Ureter (tissue), 1 donor: ENCODE measurements at places on chromosomes 11 and 22. TPM values are rescaled to one million over a fixed set of nuclear protein-coding genes. Genes with fewer than 3 reads are reported as not detected.

KRTAP5-10 gene
- total RNA-seq = 2.9 TPM

ZBTB16 gene
- 166 TPM for total RNA-seq

CST6 gene
- 1.1 TPM for total RNA-seq

LSP1 gene
- 47.4 TPM for total RNA-seq

KCNE3 gene
- 5.9 TPM for total RNA-seq

COMMD9 gene
- total RNA-seq = 55.9 TPM

APLP2 gene
- total RNA-seq = 318 TPM

AKIP1 gene
- total RNA-seq = 17.7 TPM

CCDC15 gene
- total RNA-seq = 2.2 TPM

MPPED2 gene
- total RNA-seq = 77.2 TPM

ANGPTL5 gene
- total RNA-seq = not detected

DEFB108B gene
- total RNA-seq = not detected

CEND1 gene
- total RNA-seq = 0.23 TPM

TNNI2 gene
- 45.0 TPM for total RNA-seq

CTSW gene
- total RNA-seq = 5.7 TPM

CHST1 gene
- 0.81 TPM for total RNA-seq

PDE3B gene
- total RNA-seq = 35.9 TPM

SLN gene
- total RNA-seq = 0.57 TPM

TMPRSS6 gene
- total RNA-seq = 0.31 TPM

MPZL3 gene
- total RNA-seq = 7.9 TPM

TBC1D10A gene
- total RNA-seq = 40.0 TPM

GGT5 gene
- total RNA-seq = 58.2 TPM

SOX6 gene
- 6.4 TPM for total RNA-seq

RASD2 gene
- total RNA-seq = 8.7 TPM

CNIH2 gene
- total RNA-seq = 2.2 TPM

PATE4 gene
- not detected for total RNA-seq

GPR83 gene
- total RNA-seq = not detected

TST gene
- 53.4 TPM for total RNA-seq

RAD9A gene
- total RNA-seq = 26.1 TPM

LARGE1 gene
- 81.6 TPM for total RNA-seq

LINC01488 gene
- total RNA-seq = not detected

IFT27 gene
- 41.2 TPM for total RNA-seq

OR6Q1 gene
- not detected for total RNA-seq

SERGEF gene
- 46.4 TPM for total RNA-seq

NRIP3 gene
- 2.4 TPM for total RNA-seq

HEPN1 gene
- not detected for total RNA-seq

RCOR2 gene
- 2.0 TPM for total RNA-seq

CSNK2A3 gene
- total RNA-seq = 2.1 TPM

TRIM48 gene
- total RNA-seq = not detected

EIF3L gene
- total RNA-seq = 544 TPM

PRG3 gene
- not detected for total RNA-seq

CRYAB gene
- 106 TPM for total RNA-seq

TRIM29 gene
- 192 TPM for total RNA-seq

OR2AG1 gene
- total RNA-seq = not detected

SCN3B gene
- total RNA-seq = 2.1 TPM

RTN4RL2 gene
- 1.5 TPM for total RNA-seq

MCAT gene
- total RNA-seq = 19.5 TPM

B4GALNT4 gene
- total RNA-seq = 3.3 TPM

MYEOV gene
- total RNA-seq = not detected

WNT7B gene
- total RNA-seq = 58.6 TPM

ELFN2 gene
- total RNA-seq = 0.10 TPM

CCDC89 gene
- total RNA-seq = 2.5 TPM

MAJIN gene
- total RNA-seq = not detected

SMTNL1 gene
- not detected for total RNA-seq

NOX4 gene
- total RNA-seq = 1.6 TPM

NXPE4 gene
- not detected for total RNA-seq

UBQLNL gene
- 1.4 TPM for total RNA-seq

PATE2 gene
- total RNA-seq = 0.23 TPM
